OCI-M1 (cell line): ENCODE measurements at places on chromosomes 4 and X.
A peak's percentile ranks its signal among the peaks of the same experiment; 100 is the strongest.

GRCh38 chrX:31316340-31316991 lies 244.6 kb upstream of the FTHL17 start:
- no peak for DNase-seq

- no peak for DNase-seq
Observed at GRCh38 chr4:129063640-129064039, 29.7 kb downstream of the SCLT1 start.

DNA sequence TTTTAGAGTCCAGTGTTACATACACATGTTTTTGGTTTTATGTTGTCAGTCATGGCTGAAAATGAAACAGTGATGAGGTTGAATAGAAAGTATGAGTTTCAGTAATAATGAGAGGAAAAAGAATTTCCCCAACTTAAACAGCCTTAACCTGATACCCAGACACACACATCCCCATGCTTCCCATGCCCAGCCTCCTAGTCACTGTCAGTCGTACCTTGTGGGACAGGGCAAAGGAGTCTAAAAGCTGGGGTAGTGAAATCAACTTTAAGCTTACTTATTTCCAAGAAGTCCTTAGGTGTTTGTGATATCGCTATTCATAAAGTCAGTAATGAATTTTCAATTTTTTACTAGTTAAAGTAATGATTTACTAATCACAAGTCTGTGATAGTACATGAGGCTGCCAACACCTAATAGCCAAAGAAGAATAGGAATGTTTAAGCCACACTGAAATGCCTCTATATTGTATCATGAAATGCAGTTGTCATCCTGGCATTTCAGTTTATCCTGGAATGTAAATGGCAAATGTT lies 24.3 kb upstream of the GPR34 start:
- no peak for DNase-seq

DNA sequence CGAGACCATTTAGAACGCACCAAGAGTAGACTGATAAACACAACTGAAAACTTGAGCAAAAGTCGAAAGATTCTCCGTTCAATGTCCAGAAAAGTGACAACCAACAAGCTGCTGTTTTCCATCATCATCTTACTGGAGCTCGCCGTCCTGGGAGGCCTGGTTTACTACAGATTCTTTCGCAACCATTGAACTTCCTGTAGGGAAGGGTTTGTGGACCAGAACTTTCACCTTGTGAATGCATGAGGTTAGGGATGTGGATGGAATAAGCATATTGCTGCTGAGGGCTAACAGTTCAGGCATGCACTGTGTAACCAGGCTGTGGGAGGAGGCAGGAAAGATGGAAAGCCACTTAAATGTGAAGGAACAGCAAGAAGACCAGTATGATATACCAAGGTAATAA lies 20.9 kb upstream of the ING2 start:
- DNase-seq = no peak

- no peak for DNase-seq
Observed at GRCh38 chrX:140480765-140481164, 24.1 kb downstream of the SOX3 start.

DNA sequence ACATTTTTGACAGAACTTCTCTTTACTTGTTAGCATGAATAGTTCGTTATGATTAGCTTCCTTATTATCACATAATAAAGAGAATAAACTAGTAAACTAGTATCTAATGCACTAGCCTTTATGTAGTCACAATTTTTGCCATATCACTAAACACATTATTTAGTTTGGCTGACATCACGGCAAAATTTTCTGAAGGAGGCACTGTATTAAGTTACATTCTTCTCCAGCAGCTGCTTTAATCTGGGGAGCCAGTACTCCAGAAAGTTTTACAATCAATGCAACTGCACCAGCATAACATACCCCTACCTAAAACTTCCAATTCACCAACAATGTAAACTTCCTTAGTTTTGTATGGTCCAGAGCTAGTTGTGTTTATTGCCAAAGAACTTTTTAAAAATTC lies 87.8 kb downstream of the FIP1L1 start:
- no peak for DNase-seq

DNA sequence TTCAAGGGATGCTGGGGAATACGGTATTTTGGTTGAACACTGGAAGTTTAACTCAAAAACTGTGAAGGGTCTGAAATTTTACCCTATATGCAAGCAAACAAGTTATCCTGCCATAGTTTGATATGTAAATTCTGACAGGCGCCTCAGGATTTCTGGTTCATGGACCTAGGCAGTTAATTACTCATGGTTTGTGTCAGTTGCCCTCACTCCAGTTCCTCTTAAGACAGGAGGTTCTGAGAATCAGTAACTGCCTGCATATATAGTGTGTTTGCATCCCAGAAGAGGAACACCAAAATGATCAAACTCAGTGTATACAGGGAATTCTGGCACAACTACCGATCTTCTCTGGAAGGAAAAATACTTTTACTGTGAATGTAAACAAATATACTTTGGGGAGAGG lies 360.4 kb upstream of the NWD2 start:
- DNase-seq = peak; percentile 70

DNA sequence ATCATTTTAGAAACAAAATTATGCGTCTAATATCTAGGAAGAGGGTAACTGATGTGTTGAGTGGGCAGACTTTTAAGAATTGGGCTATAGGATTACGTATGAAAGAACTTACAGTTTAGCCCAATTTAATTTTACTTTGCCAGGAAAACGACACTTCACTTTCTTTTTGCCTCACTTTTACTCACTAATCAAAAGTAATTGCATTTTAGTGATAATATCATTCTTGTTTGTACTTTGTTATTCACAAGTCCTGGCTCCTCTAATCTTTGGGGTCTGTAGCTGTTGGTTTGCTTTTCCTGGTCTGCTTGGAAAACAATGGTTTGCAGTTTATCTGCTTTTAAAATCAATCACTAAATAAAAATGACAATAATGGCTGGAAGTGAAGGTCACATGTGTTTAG lies 2.9 kb upstream of the ARX start:
- DNase-seq = no peak
